Activated naive CD4-positive, alpha-beta T cell (primary cell): ENCODE measurements at places on chromosomes 2 and 18.

- DNase-seq, result no peak
Observed at GRCh38 chr2:174233771-174234275, 14.5 kb downstream of the OLA1 start.

DNA sequence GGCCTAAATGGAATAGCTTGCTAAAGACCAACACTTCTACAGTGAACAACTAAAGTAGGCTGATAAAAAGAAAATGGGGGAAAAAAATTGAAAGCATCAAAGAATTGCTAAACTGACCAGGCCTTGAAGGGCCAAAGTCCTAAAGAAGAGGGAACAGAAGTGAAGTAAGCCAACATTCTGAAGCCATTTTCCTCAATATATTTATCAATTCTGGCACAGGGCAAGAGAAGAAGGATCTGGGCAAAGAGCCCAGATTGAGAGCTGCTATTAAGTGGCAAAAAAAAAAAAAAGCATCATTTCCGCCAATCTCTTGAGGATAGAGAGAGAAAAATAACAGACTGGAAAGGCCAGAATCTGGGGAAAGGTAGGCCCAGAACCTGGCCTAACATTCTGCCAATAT is 25.7 kb downstream of the FANCL start:
- DNase-seq, result no peak

GRCh38 chr2:167480986-167481309 is 592.7 kb downstream of the XIRP2 start:
- no peak for DNase-seq

- no peak for DNase-seq
Observed at GRCh38 chr2:109422071-109422757, 191.6 kb downstream of the SEPTIN10 start.

DNA sequence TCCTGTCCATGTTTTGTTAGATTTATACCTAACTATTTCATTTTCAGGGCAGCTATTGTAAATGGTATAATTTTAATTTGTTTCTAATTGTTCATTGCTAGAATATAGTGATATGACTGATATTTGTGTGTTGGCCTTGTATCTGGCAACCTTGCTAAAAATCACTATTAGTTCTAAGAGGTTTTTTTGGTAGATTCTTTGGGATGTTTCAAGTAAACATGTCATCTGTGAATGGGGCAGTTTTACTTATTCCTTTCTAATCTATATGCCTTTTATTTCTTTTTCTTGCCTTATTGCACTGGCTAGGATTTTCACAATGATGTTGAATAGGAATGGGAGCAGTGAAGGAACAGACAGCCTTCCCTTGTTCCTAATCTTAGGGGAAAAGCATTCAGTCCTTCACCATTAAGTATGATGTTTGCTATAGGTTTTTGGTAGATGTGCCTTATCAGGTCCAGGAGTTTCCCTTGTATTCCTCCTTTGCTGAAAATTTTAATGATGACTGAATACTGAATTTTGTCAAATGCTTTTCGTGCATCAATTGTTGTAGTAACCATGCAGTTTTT is 41.7 kb downstream of the SNORC start:
- no peak for DNase-seq

DNA sequence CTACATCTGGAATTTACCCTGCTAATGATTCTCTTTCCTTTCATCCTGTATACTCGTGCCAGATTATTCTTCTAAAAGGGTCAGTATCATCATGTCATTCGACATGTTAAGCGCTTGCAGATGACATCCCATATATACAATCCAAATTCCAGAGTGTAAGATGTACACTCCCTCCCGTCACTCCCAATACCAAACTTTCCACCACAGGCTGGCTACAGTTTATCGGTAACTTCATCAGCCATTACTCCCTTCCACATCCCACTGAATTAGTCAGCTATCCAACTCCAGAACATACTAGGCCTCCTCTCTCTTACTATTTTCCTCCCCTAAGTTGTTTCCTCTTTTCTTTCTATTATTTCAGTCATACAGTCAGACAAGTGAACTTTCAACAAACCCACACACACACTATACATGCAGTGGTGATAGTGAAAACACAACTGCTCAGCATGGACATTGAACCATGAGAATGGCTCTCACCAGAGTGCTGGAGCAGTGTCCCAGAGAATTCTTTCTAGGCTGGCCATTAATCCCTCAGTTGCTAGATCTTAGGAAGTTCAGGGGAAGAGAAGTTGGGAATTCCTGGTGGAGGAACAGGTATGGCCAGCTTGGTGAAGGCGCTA is 10.6 kb upstream of the NMI start:
- no peak for DNase-seq

DNA sequence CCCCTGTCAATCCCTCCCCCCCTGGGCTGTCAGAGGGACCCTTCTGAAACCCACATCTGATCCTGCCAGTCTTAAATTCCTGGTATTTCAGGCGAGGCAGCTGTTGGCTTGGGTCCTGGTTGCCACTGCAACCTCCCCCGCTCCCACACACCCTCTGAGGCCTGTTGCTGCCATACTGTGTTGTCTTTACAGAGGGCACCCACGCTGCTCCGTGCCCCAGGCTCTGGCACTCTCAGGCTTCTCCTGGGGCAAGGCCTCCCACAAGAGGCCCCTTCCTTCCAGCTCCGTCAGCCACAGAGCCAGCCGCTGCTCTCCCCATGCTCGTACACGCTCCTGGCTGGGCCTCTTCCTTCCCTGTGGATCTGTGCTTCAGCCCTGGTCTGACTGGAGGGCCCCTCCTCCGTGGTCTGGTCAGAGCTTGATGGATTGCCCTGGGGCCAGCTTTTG is 8.6 kb downstream of the CABLES1 start:
- no peak for DNase-seq

GRCh38 chr2:74498500-74499266 is 720 bp downstream of the LBX2 start:
- DNase-seq, result no peak

DNA sequence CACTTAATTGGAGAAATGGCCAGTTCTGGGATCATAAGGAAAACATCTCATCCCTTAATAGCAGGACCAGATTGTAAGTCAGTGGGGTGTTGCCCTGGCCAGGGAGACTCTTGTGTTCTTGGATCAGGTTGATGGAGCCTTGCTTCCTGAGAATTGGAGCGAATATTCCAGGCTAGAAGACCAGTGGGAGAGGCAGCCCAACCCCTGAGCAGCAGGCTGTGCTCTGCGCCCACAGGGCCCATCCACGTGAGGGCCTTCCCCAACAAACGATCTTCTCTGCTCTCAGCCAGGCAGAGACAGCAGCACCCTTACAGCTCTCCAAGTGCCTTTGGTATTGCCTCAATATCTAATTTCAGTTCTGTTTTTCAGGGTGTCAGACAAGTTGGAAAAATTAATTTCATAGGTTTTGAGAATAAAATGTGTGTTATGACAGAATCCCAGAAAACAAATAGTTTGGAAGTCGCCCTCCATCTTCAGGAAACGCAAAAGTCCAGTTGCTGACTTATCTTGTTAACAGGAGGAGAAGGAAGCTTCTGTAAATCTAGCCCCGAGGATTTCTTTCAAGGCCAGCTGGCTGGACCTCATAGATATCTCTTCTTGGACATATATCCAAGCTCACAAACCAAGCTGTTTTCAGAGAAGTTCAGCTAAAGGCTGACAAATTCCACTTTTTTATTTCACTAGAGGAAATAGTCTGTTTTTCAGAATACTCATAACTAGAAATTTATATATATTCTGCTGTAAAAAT is 105.5 kb downstream of the COPS8 start:
- DNase-seq, result no peak

GRCh38 chr2:140491876-140492275 is 1638.9 kb downstream of the LRP1B start:
- no peak for DNase-seq

GRCh38 chr2:126653109-126653508 is 2.8 kb upstream of the GYPC start:
- no peak for DNase-seq

DNA sequence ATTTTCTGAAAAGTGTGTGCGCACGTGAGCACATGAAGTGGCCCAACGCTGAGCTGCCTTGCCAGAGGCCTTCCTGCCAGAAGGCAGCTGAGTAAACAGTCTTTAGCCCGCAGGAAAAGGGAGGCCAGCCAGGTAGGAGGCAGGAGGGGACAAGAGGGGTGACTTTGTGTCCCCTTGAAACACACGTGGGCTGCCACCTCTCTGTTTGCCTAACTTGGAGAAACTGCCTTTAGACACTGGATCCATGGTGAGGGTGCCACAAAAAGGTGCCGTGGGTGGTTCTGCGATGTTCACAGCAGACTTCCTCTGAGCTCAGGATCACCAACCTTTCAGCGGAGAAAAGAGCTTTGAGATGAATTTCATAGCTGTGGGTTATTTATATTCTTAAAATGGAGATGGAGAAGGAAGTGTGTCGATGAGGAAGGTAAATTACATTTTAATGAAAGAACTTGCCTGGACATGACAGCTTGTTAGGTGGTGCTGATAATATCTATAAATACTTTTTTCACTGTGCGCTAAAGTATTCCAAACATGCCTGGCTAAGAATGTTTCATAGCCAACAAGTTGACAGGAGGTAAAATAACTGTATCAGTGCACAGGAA is 36.6 kb upstream of the ASB1 start:
- DNase-seq, result no peak

GRCh38 chr2:214747992-214748391 is 61.5 kb downstream of the BARD1 start:
- DNase-seq, result no peak

- no peak for DNase-seq
Observed at GRCh38 chr2:121826036-121826435, 70.6 kb downstream of the TSN start.

DNA sequence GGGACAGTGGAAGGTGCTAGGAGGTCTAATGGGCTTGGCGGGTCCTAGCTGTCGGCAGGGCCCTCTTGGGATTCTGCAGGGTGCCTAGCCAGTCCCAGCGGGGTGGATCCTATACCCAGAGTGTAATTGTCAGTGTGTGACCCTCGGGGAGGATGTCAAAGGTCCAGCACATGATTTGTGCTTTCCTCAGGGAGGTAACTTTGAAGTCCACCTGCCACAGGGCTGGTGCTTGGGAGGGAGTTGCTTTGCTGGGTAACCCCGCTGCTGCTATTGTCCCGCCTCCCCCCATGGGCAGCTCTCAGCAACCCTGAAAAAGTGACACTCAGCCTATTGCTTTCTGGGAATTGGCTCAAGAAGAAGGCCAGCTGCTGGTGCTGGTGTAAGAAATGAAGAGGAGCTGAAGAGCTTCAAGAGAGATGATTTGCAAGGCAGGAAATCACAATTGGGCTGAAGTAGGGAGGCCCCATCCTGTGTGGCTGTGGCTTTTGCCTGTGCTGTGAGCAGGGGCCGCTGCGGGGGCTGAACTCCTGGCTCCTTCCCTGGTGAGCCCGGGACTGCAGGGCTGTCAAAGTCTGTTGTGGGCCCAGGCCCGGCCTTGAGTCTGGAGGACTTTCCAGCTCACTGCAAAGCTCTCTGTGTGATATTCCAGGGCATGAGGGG is 36.4 kb downstream of the EMILIN2 start:
- peak; percentile 14 for DNase-seq

- no peak for DNase-seq
Observed at GRCh38 chr2:95314598-95314963, 17.4 kb downstream of the KCNIP3 start.

DNA sequence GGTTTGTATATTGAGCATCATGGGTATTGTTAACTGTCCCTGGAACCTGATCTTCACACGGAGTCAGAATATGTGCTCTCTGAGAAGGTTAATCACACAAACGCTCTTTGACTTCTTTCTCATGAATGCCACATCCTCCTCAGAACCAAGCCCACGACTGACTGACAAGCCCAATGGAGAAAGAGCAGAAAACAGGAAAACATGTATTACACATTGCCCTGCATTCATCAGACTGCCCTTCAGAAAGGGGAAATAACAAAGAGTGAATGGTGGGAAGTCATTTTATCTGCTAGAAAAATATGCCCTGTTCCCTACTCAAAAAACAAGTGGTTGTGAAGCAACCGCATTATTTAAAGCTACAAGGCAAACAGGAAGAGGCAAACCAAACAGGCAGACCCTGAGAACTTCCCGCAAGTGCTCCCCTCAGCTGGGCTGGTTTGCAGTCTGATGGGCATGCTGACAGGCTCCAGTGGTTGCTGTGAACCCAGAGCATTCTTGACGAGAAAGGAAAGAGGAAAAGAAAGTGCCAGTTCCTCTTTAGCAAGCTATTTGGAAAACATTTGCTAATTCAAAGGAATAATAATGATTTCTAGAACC is 172.9 kb upstream of the SETBP1 start:
- DNase-seq, result peak; percentile 0

DNA sequence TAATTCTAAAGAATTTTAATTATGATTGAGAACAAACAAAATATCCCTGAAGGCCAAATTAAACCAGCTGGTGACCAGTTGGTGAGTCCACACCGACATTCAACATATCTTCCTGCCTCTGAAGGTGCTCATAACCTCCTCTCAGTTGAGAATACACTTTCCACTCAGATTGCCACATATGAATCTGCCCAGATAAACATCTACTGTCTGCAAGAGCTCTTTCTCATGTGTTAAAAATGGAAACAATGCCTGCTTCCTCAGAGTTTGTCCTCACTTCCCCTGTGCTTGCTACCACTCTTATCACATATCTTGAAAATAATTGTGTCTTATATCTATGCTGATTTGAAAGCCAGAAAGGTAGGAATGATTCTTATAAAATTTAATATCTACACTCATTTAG is 177.7 kb upstream of the GULP1 start:
- DNase-seq, result no peak

GRCh38 chr18:79300413-79300812 is 95.3 kb upstream of the NFATC1 start:
- DNase-seq, result no peak

- no peak for DNase-seq
Observed at GRCh38 chr2:139963863-139964355, 1183.7 kb upstream of the NXPH2 start.

GRCh38 chr2:100616841-100617390 is 54.1 kb downstream of the PDCL3 start:
- no peak for DNase-seq

DNA sequence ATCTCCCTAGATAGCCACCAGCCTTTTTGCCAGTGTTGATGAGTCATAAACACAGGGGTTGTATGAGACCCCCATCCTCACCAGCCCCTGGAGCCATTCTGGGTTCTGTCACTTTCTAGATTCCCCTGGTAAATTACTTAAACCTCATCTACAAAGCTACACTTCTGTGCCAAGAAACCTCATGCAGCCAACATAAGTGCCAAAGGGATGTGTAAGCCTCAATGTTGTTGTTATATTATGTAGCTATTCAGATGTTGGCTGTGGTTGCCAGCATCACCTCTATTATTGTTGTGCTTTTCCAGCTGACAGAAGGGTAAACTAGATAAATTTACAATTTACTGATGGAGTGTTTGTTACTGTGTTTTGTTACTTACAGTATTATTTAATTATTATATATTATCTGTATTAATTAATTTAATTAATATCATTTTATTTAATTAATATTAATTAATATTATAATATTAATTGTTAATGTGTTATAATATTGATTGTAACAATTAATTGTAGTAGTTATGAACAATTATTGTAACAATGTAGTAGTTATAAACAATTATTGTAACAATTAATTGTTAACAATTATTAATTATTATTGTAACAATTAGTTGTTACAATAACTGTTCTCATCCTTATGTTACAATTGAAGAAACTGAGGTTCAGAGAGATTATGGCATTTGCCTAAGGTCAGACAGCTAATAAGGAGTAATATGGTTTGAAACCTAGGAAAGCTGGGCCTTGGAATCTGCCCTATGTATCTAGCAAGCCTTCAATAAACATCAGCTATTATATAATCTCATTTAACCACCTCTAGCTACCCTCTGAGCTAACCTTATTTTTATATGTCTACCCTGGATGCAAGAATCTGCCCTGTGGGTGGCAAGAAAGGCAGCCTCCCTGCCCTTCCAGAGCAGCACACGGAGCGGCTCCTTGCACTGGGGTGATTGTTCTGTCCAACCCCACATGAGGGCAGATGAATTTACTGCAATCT is 36.1 kb downstream of the PSTPIP2 start:
- DNase-seq, result no peak

- no peak for DNase-seq
Observed at GRCh38 chr2:157732596-157732995, 103.9 kb upstream of the ACVR1C start.
